ENCODE measurements at places on chromosomes 3 and 15.

DNA sequence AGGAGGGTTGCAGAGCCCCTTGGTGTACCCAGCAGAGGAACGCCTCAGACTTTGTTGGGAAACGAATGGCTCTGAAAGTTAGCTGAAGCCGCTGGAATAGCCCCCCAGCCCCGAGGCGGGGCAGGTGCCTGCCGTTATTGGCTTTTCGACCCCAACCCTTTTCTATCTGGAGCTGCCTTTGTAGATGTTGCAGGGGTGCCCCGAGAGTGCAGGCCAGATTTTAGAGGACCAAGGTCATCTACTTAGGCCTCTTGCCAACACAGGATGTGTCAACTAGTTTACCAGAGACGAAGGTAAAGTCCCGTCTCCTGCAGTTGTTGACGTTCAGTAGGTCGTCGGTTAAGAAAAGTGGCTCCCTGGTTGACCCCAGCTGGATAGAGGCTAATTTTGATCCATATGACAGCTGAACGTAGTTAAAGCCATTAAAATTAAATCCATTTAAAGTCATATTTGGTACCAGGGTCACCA is 579 bp upstream of the UBE3A start:
- DNase-seq, result no peak

DNA sequence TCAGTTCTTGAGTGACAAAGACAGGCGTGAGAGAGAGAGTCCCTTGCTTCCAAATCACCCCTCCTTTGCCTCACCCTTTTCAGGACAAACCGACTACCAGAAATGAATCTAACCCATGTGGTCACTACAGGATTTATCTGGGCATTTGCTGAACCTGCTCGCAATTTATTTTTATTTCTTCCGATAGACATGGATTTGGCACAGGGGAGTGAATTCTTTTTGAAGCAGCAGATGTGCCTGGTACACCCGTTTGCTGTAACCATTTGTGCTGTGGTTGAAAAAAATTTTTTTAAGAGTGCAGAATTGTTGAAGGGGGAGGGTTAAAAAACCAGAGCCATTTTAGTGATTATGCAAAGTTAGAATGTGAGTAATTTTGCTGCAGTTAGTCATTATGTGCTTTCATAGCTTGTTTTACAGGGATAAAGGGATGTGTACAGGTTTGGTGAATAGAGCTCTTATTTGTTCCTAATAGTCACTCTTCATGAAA is 442.0 kb downstream of the LPP start:
- DNase-seq, result no peak

GRCh38 chr3:155362808-155363689 is 69.6 kb upstream of the STRIT1 start:
- no peak for DNase-seq

DNA sequence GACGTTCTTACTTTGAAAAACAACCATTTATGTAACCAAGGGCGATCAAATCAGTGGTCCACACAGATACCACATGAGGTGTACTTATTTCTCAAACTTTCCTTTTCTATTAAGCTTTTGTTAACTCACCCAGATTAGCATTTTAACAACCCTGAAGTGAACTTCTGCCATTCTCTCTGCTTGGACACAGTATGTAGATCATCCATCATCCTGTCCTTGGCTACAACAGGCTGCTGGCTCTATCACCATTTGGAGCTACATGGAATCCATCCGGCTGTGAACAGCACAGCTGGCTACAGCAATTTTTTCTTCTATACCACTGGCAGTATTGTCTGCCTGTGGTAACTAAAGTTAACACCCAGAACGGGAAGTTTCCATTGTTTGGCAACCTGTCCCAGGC is 4.4 kb downstream of the SEMA6D start:
- DNase-seq, result no peak
